ENCODE measurements at places on chromosomes 12 and 14.

GRCh38 chr14:77844802-77845201, 44.9 kb downstream of the ADCK1 start:
- no peak for DNase-seq

DNA sequence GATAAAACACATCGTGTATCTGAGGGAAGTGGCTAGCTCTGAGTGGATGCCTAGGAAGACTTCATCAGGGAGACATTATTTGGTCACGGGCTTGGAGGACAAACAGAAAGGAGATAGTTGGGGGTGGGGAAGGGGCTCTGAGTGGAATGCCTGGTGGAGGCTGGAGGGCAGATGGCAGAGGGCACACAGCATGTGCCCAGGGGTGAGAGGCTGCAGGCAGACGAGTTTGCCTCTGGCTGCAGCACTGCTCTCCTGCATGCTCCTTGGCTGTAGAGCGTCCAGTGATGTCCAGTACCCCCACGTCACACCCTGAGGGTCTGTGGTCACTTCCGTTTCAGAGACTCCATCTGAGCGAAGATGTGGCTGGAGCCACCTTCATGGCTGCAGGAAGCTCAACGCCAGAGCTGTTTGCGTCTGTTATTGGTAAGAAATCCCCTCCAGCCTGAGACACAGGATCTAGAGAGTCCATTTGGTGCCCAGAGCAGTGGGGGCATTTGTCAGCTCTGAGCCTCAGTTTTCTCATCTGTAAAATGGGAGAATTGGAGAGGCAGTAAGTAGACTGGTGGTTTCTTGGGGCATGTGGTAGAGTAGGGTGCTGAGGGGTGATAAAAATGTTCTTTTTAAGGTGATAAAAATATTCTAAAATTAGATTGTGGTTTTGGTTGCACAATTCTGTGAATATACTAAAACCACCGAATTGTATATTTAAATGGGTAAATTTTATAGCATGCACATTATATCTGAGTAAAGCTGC, 71.7 kb upstream of the RIN3 start:
- DNase-seq: no peak

- no peak for DNase-seq
These were observed 213.5 kb upstream of the SLC38A2 start for GRCh38 chr12:46585854-46586621.

DNA sequence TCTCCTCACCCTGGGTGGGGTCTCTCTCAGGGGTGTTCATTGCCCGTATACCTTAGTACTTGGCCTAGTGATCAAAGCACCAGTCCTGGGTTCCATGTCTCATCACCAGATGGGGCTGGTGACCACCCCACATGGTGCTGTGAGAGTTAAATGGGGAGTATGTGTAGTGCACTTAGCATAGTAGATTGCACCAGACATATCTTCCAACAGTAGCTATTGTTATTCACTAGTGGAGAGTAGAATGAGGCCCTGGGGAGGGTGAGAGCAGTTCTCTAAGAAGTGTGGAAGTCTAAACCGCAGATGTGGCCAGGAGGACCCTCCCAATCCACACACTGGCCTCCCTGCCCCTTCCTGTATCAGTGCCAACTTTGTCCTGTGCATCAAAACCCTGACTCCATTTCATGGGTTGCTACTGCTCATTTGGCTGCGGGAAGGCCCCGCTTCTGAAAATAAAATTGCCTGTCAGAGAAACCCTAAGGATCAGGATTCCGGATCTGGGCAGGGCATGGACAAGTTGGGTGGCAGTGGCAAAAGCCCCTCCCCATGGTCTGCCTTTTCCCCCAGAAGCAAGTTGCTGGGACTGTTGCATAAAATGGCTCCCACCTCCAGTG, 4.4 kb downstream of the CD9 start:
- no peak for DNase-seq

DNA sequence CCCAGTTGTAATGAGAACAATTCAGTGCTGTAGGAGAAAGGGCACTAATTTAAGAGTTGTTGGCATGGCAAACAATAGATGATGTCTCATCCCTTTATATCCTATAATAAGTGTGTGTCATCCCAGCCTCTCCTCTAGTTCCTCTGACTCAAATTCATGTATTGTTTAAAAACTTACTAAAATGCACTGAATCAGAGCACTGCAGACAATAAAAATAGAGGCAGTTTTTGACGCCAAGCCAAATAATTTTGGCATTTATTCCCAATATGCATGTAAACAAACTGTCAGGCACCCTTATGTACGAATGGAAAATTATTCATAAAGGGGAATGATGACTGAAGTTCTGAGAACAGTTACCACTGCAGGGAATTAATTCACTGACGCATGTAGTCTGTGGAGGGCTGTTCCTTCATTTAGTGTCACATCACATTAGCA, 57.9 kb upstream of the TMX1 start:
- DNase-seq: no peak

DNA sequence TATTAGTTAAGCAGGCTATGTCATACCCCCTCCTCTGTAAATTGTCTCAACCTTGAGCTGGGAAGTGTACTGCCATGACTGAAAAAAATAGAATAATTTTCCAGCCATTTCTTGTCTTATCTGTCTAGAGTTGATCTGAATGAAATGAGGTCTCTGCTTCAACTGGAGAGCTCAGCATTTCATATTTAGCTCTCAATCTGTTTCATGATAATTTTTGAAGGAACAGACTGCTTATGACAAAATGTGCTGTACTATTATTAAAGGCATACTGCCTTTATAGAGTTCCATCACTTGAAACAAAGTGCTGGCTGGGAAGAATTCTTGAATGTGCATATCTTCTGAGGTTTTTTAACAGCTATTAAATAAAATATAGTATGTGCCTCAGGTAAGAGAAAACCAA, 19.1 kb downstream of the PTPRO start:
- DNase-seq: no peak

- no peak for DNase-seq
These were observed 36.1 kb downstream of the PPFIBP1 start for GRCh38 chr12:27560126-27560525.

DNA sequence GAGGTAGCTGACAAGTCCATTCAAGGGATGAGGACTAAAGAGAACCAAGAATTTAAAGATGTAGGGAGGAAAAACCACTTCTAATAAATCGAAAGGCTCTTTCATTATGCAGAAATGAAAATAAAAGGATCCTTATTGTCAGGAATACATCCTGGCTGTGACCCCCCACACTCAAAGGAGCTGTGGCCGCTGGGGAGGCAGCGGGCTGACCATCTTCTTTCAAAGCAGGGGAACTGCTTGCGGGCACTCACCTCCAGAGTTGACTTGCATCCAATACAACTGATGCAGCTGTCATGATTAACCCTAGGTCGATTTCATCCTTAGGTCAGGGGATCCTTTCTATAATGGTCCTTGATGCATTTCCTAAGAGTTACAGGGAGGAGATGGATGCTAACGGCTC, 35.3 kb downstream of the TRAFD1 start:
- DNase-seq: no peak

All from H7 (cell line).